Caudate nucleus (tissue), 63 donors: ENCODE measurements at places on chromosomes 6 and 20.
A peak's percentile ranks its signal among the peaks of the same experiment; 100 is the strongest.

DNA sequence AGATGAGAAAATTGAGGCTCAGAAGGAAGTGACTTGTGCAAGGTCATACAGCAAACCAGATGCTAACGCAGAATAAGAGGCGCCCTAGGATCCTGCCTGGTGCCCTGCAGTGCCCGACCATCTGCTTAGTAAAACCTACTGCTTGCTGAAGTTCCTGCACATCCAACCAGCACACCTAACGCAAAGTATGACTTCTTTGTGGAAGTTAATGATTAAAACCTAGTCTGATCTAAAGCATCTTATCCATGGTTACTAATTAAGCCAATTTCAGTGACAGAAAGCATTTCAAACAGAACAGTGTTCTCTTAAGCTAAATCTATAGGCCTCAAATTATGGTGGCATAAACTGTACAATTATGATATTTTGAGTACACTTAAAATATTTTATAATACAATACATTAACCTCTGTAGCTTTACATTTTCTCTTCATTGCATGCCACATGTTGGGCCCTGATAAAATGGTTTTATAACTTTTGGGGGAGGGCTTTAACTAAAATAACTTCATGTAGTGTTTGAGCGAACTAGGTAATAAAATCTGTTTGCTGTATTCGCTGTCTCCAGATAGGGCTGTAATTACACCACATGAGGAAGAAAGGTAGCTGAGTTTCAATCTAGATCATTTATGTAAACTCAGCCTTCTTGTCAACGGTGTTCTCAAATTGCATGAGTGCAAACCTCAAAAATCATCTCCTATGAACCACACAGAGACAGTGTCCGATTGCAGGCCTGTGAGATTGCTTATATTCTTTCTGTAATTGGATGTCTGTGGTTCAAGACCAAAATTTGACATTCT lies 37.5 kb upstream of the BEND3 start:
- DNase-seq: no peak

DNA sequence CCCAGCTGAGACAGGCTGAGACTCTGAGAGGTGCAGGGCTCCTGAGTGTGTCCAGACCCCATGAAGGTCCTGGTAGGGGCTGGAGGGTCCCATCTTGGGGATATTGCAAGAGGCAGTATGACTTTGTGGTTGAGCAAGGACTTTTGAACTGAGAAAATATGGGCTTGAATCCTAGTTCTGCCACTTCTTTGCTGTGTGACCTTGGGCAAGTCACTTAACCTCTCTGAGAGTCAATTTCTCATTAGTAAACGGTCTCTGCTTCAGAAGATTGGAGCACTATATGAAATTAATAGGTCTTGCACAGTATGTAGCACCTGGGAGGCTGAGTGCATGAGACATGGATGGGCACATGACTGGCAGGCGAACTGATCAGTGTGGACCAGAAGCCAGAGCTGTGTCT lies 42.7 kb downstream of the TFEB start:
- DNase-seq: no peak

DNA sequence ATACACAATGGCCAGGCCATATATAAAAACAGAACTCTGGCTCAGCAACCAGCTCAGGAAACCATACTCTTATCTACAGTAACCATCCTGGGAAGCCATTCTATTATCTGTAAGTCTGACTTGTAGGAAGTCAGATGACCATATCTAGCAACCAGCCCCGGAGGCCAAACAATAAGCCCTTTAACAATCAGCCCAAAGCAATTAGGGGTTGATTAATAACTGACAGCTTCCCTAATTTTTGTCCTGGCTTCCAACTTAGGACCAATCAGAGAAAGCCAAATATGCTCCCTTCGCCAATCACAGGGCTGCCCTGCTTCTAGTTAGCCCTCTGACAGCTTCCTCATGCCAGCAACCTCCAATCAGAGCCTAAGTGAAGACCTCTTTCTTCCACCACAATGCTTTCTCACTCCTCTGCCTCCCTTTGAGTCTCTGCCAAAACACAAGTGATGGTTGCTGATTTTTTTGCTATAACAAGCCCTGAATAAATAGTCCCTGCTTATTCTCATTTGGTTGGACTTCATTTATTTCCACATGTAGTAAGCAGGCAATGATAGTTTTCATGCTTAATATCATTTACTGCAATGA lies 37.8 kb upstream of the STXBP5 start:
- DNase-seq: no peak

GRCh38 chr6:98014442-98015201 lies 731.6 kb upstream of the MMS22L start:
- no peak for DNase-seq

DNA sequence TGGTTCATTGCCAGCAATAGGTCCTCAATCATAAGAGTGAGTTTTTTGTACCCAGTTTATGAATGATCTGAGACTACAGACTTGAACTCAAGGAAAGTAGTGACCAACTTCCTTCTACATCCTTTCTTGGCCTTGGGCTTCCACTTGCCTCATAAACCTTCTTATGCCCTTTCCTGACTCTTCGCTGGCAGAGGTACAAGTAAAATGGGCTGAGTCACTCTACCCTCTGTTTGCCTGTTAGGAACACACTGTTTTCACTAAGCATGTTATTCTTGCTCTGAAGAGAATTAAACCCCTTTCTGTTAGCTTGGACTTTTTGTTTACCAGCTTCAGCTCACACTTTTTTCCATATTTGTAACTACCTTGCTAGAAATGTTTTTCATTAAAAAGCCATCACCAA lies 74.4 kb downstream of the PKHD1 start:
- DNase-seq: no peak

DNA sequence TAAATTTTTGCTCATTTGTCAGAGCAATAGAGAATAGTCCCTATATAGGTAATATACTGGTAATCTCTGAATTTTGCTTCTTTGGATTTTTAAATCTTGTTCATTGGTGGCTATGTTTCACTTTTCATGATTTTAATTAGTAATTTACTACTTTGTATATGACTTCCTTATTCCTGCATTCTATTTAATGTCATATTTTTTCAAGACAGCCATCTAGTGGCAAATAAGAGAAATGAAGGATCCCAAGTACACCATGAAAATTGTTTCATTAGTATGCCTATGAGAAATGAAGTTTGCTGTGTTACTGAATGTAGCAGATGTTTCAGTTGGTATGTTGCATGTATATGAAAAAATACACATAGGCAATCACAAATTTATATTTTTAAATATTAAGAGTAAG lies 82.4 kb downstream of the ZNF292 start:
- no peak for DNase-seq

GRCh38 chr6:39330057-39330456 lies 7.6 kb upstream of the KCNK16 start:
- no peak for DNase-seq

DNA sequence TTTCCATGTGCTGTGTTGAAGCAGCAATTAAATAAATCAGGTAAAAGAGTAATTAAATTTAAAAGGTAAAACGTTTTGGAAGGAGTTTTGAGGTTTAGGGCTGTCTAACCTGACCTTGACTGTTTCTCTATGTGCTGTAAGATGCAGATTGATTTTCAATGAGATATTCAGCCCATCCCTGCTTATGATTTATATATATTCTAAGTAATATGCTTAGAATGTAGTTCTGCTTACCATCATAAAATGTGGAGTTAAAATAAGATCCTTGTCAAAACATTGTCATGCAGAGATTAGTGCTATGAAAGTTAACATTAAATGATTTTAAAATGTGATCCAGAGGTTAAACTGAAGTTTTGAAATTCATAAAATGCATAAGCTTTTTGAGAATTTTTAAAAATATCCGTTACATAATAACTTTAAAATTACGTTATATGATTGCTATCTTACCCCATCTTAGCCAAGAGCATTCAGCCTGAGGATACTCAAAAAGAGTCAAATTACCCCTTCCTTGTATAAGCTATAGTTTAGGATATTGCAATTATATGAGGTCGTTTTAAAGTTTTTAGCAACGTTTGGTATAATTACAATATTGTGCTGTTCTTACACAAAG lies 122.5 kb downstream of the MTHFD1L start:
- DNase-seq: no peak

- no peak for DNase-seq
These were observed 2.9 kb downstream of the RAB32 start for GRCh38 chr6:146546443-146547043.

DNA sequence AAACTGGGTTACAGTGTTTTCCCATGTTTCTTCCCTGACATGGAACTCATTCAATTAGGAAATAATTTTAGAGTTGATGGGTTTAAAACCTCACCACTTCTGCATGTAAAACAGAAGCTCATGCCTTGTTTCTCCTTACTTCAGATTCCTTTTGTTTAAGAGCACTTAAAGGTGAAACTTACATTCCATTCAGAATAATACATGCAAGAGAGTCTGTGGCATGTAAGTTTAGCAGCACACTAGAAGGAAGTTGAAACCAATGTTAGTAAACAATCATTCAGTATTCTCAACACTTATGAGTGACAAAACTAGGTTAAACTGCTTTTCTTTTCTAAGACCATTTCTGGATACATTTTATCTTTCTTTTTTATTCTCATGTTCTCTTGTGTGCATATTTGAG lies 495.6 kb upstream of the PTCHD4 start:
- DNase-seq: no peak

DNA sequence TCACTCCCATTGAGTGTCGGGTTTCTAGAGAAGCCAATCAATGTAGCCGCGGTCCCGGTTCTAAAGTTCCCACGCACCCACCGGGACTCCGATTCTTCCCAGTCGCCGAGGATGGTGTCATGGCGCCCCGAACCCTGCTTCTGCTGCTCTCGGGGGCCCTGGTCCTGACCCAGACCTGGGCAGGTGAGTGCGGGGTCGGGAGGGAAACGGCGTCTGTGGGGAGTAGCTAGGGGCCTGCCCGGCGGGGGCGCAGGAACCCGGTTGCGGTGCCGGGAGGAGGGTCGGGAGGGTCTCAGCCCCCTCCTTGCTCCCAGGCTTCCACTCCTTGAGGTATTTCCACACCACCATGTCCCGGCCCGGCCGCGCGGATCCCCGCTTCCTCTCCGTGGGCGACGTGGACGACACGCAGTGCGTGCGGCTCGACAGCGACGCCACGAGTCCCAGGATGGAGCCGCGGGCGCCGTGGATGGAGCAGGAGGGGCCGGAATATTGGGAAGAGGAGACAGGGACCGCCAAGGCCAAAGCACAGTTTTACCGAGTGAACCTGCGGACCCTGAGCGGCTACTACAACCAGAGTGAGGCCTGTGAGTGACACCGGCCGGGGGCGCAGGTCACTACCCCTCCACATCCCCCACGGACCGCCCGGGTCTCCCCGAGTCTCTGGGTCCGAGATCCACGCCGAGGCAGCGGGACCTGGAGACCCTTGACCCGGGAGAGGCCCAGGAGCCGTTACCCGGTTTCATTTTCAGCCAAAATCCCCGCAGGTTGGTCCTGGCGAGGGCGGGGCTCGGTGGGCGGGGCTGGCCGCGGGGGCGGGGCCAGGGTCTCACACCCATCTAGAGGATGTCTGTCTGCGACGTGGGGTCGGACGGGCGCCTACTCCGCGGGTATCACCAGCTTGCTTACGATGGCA lies 35.2 kb upstream of the HLA-G start:
- DNase-seq: peak; percentile 12

- no peak for DNase-seq
These were observed 30.1 kb upstream of the MBOAT1 start for GRCh38 chr6:20242397-20242796.

- DNase-seq: no peak
These were observed 689 bp upstream of the PFDN4 start for GRCh38 chr20:54207053-54207742.

DNA sequence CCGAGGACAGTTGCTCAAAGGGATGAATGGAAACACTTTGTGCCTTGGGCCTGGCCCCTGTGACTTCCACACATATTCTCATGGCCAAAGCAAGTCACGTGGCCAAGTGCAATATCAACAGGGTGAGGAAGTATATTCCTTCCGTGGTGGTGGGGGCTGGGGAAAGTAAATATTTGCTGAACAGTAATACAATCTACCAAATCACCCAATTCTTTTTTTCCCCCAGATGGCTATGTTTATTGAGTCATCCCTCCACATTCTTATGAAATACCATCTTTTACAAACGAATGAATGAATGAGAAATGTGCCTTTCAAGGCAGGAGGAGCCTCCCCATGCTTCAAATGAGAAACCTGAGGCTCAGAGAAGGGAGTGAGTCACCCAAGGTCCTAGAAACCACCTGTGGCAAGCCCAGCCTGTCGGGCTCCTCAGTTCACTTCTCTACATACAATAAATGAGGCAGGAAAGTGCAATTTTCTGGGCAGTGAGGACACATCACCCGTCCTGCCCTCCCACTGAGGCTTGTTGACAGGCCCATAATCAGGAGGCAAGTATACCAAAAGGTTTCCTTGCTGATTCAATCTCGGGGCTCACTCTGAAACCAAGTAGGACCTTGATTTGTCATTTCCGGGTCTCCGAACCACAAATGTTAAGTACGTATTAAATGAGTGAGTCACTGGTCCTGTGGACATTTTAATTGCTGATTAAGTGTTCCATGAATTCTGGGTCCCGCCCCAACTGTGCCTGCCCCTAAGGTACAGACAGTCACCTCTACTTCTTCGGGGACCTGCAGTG lies 25.3 kb upstream of the TOP1 start:
- no peak for DNase-seq

DNA sequence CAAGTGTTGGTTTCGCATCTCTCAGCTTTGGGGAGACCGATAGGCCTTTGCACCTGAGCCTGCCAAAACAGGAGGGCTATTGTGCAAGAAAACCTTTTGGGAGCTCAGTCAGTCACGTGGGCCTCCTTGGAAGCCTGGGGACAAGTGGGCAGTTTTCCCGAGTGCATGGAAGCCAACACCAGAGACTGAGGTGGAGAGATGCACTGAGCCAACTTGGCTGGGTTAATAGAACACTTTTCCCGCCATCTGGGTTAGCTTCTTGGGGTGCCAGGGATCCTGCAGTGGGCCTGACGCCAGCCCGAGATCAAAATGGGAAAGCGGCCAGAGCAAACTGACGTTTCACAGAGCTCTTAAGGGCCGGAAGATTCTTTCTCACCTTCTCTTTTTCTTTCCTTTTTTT lies 2.8 kb upstream of the OOEP start:
- no peak for DNase-seq

DNA sequence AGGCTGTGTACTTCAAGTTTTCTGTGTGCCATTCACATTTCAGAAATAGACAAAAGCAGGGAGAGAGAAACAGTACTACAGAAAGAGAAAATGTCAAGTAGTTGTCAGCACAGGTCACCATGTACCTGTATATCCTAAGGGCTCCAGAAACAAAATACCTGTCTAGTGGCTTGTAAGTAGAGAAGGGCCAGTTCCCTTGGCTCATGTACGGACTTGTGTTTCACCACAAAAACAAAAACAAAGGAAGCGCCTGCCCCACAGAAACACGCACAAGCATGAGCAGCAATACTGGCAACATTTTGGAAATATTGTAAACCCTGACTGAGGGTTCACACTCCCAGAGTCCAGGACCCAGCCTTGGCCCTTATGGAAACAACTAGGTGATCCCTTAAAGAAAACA lies 44.3 kb downstream of the CNKSR3 start:
- no peak for DNase-seq

- no peak for DNase-seq
These were observed 430.3 kb upstream of the SULF2 start for GRCh38 chr20:48215536-48215935.

- DNase-seq: no peak
These were observed 102.3 kb downstream of the DLL1 start for GRCh38 chr6:170188571-170189001.

- peak; percentile 2 for DNase-seq
These were observed 164.1 kb upstream of the CHD6 start for GRCh38 chr20:41782255-41782654.
